ENCODE measurements at places on chromosomes 12 and 14.

- DNase-seq, result no peak
Observed at GRCh38 chr12:123859035-123859434, 96.9 kb downstream of the DNAH10 start.

- DNase-seq, result no peak
Observed at GRCh38 chr12:49705479-49706134, 1.6 kb downstream of the FMNL3 start.

- peak; percentile 13 for DNase-seq
Observed at GRCh38 chr12:64714551-64714968, 44.6 kb downstream of the GNS start.

- DNase-seq, result no peak
Observed at GRCh38 chr14:69354383-69355153, 43.5 kb downstream of the ERH start.

GRCh38 chr12:27733052-27733656 is 22.5 kb downstream of the MRPS35 start:
- DNase-seq, result no peak

- DNase-seq, result no peak
Observed at GRCh38 chr14:101772770-101773169, 11.3 kb downstream of the PPP2R5C start.

- DNase-seq, result no peak
Observed at GRCh38 chr12:113322343-113322742, 12.6 kb downstream of the SLC8B1 start.

DNA sequence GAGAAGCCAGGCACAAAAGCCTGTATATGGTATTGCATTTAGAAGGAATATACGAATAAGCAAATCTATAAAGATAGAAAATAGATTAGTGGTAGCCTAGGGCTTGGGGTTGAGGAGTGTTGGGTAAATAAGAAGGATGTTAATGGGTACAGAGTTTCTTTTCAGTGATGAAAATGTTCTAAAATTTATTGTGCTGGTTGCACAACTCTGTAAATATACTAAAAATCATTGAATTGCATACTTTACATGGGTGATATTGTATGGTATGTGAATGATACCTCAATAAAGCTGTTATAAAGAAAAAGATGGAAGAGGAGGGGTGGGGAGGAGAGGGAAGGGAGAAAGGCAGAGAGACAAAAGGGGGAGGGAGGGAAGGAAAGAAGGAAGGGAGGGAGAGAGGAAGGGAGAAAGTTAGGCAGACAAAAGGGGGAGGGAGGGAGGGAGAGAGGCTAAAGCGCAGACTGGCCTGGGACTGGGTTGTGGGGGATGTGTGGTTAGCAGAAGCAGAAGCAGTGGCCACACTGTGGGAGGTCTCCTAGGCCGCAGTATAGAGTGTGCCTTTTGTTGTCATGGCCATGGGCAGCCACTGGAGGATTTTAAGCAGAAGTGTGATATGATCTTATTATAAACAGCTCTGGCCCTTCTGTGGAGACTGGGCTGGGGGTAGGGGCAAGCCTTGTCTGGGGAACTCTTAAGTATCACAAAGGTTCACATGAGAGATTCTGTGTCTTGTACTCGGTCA is 73.6 kb upstream of the ELK3 start:
- DNase-seq, result no peak

DNA sequence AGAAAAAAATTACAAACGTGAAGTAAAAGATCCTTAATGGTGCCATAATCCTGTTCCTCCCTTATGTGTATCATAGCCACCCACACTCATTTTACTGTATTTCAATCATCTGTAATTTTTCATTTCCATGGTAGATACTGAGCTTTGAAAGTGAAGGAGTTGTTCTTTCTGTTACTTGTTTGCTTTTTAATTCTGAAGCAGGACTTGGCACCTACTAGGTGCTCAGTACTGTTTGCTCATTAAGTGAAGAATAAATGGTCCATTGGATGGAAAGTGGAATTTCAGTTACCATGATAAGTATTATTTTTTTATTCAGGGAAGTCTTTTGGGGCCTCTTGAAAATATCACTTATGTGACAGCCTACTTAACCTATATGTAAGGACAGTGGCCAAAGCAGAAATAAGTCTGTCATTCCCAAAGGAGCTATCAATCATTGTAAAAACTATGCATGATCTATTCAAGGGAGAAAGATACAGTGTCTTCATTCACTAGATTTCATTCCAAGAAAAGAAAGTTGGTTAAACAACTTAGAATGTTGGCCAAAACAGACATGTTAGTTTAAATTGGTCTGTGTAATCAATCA is 1244.4 kb upstream of the SEL1L start:
- DNase-seq, result no peak

- no peak for DNase-seq
Observed at GRCh38 chr12:10853776-10854175, 4.5 kb upstream of the PRR4 start.

DNA sequence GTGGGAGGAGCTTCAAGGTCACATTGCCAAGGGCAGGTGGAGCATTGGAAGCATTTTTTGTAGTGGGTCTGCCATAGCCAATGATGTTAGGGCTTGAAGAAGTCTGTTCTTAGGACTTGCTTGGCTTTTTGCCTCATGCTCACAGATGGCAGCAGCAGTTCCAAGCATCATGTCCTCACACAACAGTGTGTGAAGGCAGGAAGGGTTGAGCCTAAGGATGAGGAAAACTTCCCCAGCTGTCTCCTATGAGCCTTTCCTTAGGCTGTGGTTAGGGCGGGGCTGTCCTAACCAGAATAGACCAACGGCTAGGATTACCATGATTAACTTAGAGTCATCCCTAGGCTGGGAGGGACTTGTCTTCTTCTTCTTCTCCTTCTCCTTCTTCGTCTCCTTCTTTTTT is 76.2 kb upstream of the KCNA1 start:
- no peak for DNase-seq

DNA sequence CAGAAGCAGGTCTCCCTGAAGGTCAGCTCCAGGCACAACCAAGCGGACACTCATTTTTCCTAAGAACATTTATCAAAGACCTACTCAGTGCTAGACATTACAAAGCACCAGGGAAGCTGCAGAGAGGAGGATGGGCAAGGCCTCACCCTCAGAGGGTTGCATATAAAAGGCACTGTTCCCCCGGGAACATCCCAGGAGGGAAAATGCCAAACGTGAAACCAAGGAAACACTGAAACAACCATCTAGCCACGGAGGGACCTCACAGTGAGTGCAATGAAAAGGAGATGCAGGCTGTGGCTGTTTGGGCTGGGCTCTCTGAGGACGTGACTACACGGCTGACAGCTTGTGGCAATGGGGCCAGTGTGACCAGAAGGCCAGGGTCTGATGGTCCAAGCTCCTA is 117.4 kb upstream of the VASH1 start:
- no peak for DNase-seq

GRCh38 chr12:115259968-115260747 is 576.2 kb upstream of the TBX3 start:
- no peak for DNase-seq

GRCh38 chr14:60204104-60204842 is 39.1 kb upstream of the DHRS7 start:
- no peak for DNase-seq

DNA sequence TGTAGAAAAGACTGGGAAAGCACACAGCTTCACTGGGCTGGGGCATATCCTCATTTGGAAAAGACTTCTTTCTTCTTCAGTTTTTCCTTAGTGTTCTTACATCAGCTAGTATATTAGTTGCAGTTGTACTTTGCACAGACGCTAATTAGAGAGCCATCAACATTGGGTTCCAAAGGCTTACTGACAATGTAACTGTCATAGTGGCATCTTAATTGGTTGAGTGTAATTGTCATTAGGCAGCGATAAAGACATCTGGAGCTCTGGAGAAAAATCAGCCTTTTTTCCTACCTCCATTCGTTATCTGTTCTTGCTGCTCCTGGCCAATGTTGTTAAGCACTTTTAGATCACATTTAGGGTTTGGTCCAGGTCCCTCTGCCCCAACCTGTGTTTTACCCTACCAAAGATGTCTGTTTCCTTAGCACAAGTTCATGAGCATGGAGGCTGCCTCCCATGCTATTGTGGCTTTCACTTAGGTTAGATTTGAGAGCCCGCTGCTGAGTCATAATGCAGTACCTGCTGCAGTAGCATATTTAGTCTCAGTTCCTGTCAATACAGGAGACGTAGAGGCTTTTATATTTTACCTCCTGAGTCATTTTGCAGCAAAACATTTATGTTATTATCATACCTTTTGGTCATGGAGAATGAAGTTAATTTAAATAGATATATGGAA is 49.2 kb downstream of the FBXW8 start:
- DNase-seq, result no peak

DNA sequence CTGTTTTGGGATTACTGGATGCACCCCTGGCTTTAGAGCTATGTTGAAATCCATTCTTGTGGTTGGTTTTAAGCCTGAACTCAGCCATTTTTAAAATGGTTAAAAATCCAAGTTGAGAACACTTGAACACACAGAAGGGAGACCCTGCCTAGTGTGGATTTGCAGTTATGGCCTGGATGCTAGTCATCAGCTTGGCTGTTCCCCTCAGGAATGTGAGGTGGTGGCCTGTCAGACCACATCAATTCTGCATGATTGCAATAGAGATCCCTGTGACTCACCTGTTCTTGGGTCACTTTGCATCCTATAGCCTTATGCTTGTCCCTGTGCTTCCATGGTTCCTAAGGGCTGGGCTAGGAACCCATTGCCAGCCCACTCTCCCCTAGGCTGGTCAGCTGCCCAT is 454.1 kb downstream of the ATP23 start:
- DNase-seq, result no peak

DNA sequence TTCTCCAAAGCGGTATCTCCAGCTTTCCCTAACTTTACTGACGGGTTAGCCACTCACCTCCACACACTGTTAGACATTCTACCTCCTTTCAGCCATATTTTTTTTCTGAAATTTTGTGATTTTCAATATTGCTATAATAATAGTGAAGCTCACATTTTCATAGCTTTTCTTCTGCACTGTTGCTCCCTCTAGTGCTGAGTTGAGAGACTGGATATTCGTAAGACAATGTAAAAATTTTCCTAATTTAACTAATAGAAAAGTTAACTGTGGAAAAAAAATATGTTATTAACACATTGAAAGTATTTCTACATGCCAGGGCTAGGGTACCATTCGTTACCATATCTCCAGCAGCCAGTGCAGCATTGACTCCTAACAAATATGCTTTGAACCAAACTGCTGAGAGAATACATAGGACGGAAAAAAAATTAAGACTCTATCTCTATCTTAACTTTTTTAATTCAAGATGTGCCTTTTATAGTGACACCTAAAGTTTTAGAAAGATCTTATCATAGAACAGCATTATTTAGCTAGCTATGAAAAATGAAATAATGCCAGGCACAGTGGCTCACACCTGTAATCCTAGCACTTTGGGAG is 48.7 kb upstream of the ABCC9 start:
- no peak for DNase-seq

GRCh38 chr14:24710403-24711112 is 76.6 kb upstream of the GZMB start:
- DNase-seq, result peak; percentile 27

DNA sequence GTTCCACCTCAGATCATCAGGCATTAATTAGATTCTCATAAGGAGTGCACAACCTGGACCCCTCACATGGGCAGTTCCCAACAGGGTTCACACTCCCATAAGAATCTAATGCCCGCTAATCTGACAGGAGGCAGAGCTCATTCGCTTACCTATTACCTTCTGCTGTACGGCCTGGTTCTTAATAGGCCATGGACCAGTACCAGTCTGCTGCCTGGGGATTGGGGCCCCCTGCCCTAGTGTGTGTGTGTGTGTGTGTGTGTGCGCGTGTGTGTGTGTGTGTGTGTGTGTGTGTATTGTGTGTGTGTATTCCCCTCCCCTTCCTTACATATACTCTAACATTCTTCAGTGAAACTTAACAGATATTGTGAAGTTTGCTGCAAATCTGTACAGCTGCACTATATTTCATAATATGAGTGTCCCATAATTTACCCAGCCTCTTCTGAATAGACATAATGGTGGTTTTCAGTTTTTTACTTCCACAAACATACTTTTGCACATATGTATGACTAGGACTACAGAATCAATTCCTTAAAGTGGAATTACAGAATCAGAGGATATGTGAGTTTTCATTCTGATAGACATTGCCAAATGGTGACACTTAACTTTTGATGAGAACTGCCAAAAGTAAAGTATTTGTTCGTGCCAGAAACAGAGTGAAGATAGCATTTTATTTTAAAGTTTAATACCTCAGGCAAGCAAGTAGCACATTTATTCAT is 205.2 kb upstream of the EEA1 start:
- no peak for DNase-seq

GRCh38 chr12:52670961-52671360 is 9.2 kb downstream of the KRT1 start:
- DNase-seq, result no peak
